Activated naive CD4-positive, alpha-beta T cell (primary cell): ENCODE measurements at places on chromosomes 7 and 10.

GRCh38 chr7:138738114-138738513 lies 37.0 kb upstream of the SVOPL start:
- DNase-seq = no peak

DNA sequence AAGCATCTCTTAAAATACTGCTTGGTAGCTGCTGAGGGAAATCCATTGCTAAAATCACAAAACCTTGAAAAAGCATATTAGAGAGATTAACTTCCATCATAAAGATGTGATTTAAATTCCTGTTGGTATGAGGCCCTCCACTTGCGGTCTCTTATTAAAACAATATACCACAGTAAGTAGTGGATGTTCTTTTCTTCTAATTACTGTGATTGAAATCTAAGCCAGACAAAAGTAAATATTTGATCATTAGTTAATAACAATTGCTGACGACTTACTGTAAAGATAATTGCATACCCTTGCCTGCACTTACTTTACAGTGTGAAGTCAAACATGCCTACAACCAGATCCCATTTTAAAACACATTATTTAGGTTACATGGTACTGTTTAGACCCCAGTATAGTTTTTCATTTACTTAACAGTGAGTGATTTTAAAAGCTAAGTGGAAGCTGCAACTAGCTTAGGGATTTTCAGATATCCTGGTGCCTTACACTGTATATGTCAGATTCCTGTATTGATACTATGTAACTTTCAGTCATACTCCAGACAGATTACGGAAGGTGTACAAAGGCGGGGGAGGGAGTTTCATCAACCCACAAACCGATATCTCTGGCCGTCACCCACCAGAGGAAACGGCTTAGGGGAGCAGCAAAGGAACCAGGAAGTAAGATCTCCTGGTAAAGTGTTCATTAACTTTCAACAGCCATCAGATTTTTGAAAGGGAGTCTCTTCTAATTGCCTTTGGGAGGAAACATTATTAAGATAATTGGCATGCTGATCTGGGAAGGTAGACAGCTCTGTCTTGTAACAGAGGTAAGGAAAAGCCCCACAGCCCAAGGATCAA lies 986 bp downstream of the NRP1 start:
- DNase-seq = no peak

DNA sequence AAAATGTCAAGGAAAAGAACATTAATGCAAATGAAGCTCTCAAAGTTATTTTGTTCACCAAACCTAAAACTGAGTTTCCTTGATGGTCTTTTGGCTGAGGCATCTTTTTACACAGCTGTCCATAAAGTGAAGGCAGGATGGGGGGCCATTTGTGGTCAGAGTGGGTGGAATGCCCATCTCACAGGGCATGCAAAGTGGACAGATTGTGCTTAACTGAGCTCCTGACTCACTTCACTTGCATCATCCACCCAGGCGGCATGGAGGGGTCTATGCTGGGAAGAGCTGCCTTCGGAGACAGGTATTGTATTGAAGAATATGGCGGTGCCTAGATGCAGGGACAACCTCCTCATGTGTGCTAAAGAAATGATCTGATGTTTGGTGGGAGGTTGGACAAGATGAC lies 905.3 kb downstream of the KCNMA1 start:
- no peak for DNase-seq

DNA sequence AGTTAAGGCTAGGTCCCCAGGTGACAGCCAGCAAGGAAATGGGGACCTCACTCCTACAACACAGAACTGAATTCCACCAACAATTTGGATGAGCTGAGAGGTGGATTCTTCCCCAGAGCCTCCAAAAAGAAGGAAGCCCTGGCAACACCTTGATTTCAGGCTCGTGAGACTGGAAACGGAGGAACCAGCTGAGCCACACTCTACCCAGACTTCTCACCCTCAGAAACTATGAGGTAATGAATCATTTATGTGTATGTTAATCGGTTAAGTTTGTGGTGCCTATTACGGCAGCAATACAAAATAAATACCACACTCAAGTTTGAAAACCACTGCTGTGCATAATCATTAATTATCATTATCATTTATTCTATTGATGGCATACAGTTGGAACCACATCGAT lies 532.4 kb upstream of the ANKRD30A start:
- no peak for DNase-seq

GRCh38 chr10:130244928-130245495 lies 108.8 kb downstream of the GLRX3 start:
- DNase-seq = no peak

DNA sequence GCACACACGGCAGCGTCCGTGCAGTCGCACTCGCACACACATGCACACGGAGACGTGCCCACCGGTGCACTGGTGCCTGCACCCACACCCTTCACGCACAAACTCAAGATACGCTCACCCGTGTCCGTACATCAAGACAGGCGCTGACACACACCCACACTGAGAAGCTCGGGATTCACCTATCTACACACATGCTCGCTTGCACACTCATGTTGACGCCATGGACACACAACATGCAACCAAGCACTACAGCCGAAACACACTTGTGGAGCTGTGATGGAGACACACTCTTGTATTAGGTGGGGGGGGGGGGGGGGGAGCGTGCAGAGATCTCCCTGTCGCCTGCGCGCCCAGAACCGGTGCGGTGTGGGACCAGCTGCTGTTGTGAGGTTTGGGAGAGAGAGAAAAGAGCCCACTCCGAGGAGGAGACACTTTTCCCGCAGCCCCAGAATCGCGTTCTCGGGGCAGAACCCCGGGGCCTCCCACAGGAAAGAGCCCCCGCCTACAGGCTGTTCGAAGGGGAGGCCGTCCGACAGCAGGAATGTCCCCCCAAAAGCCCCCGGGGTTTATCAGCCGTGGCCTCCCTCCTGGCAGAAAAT lies 605 bp upstream of the NFKB2 start:
- DNase-seq = peak; percentile 63

DNA sequence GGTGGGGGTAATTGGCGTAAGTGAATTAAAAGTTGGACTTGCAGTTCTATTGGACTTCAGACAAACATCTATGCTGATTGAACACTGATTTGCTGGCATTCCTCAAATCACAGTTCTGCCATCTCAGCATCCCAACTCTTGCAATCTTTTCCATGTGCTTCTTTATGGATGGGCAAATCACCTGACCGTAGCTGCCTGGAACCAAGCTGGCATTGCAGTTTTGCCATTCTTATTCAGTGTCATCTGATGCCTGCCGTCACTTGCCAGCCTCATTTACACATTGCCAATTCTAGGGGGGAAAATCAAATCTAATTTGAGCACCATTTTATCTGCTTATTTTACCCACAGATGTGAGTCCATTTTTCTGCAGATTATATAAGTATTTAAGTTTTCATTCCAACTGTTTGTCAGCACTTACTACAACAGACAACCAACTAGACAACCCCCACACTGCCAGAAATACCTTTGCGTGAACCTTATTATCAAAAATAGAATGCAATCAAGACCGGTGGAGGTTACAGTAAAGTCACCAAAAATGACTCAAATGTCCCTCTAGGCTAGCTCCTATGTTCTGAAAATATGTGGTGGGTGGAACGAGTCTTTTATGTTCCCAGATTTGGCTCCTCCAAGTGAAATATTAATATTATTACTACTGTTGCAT lies 172.3 kb upstream of the CTBP2 start:
- DNase-seq = no peak

- DNase-seq = no peak
These were observed 258.7 kb upstream of the SLC26A5 start for GRCh38 chr7:103704701-103705100.

GRCh38 chr7:519484-520390 lies at the start of gene PDGFA:
PDGFA (minus strand) TSS chr7:519846; CDS start chr7:519001, 845 bp downstream.
- DNase-seq = no peak

DNA sequence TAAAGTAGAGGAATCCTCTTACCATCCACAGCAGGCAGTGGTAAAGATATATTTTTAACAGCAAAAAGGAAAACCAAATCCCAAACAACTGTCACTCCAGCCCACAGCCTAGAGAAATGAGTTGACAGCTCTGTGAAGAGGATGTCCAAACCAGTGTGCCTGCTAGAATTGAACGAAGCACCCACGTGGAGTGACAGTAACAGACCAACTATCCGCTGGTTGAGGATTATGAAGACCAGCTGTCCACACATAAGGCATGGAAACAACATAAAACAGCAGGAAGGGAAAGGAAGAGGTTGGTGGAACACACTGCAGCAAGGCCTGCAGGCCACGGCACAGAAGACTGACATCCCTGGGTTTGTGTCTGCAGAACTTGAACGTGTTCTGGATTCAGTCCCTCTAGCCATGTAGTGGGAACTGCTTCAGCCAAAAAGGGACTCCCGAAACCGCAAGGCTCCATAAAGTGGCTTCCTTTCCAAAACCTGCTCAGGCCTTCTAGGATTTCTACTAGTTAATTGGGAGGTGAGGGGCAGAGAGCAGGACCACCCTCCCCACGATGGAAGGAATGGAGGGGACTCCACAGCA lies 324.4 kb downstream of the BICC1 start:
- DNase-seq = no peak

DNA sequence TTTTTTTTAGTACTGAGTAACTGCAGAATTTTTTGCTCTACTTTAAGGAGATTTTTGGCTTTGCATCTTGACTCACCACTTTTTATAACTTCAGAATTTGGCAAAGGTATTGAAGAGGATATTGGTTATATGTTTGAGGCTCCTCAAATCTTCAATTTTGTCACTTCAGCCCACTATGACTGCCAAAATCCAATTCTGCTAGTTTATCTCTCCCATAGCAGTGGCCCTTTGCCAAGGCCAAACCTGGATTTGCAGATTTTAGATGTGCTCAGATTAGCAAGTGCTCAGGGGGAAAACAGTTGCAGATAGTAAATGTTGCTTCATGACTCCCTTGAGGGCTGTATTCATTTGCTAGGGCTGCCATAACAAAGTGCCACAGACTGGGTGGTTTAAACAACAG lies 427.5 kb downstream of the ADRA2A start:
- DNase-seq = no peak

DNA sequence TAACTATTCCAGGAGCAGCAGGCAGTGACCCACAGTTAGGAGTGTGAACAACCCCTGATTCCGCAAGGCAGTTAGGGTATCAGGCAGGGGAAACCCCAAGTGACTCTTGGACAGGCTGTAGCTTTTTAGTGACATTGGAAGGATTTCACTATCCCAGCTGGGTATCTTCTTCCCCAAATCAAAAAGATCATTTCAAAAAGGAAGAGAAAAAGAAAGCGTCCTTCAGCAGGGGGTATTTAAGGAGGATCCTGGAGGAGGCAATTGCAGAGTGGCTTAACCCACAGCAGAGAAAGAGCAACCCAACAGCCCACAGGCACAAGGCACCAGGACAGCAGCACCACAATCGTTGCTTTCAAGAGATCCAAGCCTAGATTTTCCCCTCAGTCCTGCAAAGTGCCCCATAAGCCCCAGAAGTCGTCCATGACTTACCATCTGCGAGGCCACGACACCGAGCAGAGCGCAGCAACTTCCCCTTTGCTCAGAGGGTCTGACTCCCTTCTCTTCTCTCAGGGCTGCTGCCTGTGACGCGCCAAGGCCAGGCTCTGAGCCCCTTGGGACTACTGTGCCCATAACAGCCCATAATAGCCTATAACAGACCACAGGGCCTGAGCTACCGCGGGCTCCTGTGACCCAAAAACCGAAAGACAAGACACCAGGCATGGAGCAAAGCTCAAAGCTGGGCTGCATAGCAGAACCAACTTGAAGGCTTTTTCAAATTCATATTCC lies 19.8 kb downstream of the PIK3AP1 start:
- DNase-seq = no peak

DNA sequence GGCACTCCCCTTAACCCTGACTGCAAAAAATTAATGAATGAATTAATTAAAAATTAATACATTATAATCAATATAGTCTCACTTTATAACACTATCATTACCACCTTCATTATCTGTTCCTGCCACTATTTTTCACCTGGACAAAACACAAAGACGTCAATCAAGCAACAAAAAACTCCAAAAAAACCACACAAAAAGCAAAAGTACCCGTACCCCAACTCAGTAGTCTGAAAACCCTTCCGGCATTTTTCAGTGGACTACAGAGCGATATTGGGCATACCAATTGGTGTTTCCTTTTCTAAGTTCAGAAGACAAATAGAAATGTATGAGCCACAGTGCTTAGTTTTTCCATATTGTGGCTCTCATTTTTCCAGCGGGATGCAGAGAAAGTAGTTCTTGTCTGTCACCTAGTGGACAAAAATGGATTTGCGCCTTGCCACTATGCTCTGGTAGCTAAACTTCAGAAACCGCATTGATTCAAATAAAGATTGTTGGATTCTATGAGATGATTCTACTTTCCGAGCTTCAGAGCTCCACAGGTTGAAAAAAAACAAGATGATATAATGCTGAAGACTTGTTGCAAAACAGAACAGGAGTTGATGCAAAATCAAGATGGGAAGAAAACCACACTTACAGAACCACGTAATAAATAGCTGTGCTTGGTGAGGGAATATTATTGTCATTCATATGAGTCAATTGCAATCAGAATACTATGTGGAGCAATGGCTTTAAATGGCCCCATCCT lies 50.6 kb upstream of the ITGB1 start:
- peak; percentile 13 for DNase-seq

DNA sequence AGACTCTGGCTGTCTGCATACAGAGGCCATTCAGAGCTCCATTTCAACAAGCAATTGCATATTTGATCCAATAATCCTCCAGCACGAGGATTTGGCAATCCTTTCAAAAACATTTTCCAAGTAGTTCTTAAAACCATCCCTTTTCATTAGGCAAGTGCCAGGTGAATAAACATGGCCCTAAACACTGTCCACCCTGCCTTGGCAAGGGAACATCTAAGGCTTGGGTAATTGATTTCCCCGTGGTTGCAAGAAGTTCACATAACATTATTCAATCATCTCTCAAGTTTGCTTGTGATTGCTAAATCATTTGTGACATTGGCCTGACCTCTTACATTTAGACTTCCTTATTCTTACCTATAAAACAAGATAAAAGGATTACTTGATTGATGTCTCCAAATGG lies 175.2 kb downstream of the CTTNBP2 start:
- no peak for DNase-seq

DNA sequence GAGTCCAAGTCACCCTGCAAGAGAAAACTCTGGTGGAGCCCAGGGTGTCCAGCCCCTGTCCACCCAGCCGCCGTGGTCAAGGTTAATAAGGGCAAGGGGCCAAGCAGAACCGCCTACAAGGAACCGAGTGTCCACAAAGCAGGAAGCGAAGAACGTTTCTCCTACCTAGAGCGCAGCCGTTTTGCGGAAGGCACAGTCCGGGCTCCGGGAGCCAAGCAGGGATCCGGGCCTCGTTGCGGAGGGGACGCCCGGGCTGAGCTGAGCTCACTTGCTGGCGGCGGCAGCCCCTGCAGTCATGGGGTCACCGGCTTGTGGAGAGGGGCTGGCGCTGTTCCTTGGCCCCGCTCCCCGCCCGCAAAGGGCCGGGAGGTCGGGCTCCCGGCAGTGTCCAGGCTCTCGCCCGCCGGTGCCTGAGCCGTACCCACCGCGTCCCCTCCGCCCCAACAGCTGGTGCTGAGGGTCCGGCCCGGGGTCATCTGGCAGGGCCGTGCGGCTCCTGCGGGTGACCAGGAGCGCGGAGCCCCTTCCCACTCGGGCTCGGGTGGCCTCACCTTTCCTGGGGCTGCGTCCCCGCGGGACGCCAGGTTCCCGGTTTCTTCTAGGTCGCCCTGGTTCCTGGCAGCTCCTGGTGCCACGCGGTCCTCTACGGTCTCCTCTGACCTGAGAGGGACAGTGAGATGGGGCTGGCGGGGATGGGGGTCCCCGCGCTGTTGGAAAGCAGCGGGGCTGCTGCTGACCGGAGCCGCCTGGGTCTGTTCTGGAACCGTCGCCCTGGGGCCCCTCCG lies 14.0 kb upstream of the ZNF273 start:
- no peak for DNase-seq
